Astrocyte (in vitro differentiated cells and primary cell): ENCODE measurements at places on chromosomes 5 and 9.

- DNase-seq: no peak
Observed at GRCh38 chr9:109224751-109225150, 57.7 kb upstream of the FRRS1L start.

DNA sequence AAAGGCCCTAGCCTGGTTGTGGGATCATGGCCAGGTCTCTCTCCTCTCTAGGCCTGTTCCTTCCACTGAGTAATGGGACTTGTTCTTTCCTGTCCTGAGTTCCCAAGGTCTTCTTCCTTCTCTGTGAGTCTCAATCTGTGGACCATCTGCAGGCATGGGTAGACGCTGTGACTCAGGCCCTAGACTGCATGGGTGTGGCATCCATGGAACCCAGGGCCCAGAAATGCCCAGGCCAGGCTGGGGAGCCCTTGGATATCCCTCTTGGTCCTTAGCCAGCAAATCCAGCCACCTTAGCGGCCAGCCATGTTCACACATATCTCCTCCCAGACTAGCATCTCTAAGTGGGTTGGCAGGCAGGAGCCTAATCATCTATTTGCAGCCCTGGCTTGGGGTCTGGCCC is 2.3 kb upstream of the ACSL6 start:
- DNase-seq: no peak

DNA sequence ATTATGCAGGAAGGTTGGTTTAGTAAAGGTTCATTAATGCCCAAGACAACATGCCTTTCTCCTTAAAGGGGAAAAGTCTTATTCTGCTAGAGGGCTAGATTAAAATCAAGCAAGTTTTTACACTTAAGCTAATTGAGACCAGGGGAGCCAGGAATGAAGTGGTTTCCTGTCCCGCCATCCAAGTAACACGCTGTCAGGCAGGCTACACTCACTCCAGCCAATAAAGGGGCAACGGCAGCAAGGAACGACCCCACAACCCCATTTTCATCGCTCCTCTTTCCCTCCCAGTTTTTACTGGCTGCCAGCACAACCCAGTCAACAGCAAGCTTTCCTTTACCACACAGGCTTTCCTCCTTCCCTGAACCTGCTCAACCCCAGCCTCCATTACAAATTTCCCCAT is 225.1 kb downstream of the DCP2 start:
- peak; percentile 14 for DNase-seq

GRCh38 chr5:143314659-143315058 is 88.8 kb downstream of the NR3C1 start:
- peak; percentile 95 for DNase-seq

- DNase-seq: no peak
Observed at GRCh38 chr5:156678484-156678883, 171.6 kb upstream of the PPP1R2B start.

DNA sequence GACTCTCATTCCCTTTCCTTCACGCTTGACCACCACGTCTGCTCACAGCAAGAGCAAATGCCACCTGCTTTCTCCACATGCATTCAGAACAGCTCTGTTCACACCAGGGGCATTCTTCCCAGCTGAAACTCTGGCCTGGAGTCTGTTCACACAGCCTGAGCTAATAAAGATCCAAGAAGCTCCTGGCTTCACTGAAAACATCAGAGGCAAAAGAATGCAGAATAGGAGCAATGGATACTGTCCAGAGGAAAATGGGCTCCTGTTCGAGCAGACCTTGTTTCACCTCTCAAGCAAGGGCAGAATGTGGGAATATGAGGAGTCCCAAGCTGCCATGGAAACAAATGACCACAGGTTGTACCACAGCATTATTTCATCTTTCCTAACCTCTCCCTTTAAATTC is 402.7 kb upstream of the TNC start:
- DNase-seq: peak; percentile 45

DNA sequence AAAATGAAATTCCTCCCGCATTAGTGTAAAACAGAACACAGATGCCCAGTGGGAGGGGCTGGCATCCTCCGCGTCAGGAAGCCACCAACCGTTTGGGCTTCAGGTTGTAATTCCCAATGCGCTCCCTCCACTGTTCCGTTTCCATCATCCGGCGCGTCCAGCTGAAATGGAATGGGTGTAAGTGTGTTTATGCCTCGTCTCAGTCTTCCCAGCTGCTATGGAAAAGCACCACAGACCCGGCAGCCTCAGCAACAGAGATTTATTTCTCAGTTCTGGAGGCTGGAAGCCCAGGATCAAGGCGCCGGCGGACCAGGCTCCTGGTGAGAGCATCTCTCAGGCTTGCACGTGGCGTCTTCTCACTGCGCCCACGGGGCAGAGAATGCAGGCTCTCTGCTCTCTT is 20.4 kb downstream of the KCNT1 start:
- DNase-seq: no peak

DNA sequence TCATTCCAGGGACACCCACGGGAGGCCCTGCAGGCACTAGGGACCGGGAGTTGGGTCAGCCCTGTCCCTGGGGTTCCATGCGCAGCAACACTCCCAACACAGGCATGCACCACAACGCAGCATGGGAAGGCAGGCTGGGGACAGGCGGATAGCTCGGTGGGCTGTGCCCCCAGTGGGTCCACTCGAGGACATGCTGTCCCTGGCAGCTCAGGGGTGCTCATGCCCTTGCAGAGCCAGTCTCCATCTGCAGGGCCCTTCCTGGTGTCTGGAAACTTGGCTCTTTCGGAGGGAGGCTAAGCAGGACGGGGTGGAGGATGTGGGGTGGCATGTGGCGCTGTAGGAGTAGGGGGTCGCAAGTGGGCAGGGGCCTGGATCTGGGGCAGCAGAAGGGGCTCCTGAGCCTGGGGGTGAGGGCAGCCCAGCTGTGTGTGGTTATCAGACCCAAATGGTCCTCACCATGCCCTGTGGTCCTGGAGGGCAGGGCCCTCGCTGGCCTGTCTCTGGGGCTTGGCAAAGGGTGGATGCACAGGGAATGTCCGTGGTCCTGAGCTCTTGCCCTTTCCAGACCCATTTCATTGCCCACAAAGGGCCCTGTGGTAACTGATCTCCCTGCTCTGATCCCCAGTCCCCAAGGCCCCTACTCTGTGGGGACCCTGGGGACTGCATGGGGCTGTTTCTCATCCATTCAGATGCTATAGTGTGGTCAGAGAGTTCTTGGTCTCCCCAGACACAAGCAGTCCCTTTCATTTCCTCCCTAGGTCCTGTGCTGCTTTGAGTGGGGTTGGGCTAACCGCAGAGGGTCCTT is 90.3 kb upstream of the PHYKPL start:
- DNase-seq: no peak

DNA sequence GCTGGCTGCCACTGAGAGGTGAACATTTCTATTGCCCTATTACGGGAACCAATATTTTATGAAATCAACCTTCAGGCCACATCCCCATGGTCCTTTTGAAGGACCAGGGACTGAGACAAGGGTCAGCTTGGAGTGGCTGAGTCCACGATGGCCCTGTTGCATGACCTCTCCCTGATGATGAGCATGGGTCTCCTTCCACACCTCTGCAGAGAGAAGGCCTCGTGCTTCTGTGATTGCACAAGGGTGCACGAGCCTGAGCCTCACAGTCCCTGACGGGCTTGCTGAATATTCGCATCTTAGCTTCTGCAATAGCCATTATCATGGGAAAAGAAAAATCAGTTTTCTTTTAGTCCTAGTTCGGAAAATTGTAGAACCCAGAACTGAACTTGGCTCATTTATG is 255.0 kb upstream of the IRX2 start:
- DNase-seq: no peak

- peak; percentile 81 for DNase-seq
Observed at GRCh38 chr5:42840269-42840668, 28.6 kb upstream of the SELENOP start.

DNA sequence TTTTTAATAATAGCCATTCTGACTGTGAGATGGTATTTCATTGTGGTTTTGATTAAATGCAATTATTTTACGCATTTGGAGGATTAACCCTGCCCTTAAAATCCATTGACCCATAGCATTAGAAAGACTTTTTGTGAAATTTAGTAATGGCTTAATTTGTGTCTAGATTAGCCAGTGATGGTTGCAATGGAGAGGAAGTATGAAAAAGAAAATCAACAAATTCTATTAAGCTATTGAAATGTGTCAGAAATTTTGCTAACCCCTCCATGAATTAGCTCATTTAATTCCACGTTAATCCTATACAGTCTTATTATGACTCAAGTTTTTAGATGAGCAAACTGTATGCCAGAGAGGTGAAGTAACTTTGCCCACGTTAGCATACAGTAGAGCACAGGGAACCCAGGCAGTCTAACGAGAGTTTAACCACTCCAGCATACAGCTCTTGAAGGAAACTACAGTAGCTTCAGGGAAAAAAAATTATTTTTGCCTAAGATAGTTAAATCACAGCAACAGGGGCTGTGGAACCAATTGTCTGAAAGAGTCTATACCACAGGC is 158.2 kb upstream of the PPP2R2B start:
- DNase-seq: peak; percentile 8

DNA sequence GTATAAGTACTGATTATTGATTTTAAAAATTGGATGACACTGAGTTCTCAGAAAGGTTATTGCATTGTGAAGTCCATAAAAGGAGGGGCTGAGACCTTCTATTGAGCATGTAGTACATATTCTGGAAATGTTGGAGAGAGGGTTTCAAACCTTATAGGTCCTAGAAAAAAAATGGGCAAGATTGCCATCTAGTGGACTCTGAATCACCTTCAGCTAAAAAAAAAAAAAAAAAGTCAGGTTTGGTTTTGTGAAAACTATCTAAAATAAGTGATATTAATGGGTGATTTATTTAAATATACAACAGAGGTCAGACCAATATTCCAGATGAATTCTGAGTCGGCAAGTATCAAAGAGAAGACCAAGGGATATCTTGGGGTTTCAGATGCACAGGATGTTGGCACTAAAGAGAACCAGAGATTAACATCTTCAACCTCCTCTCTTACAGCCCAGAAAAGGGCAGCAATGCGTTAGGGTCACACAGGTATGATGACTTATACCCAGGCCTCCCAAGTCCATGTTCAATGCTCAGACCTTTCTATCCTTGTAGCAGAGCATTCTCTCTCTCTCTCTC is 109.8 kb upstream of the NMUR2 start:
- no peak for DNase-seq

DNA sequence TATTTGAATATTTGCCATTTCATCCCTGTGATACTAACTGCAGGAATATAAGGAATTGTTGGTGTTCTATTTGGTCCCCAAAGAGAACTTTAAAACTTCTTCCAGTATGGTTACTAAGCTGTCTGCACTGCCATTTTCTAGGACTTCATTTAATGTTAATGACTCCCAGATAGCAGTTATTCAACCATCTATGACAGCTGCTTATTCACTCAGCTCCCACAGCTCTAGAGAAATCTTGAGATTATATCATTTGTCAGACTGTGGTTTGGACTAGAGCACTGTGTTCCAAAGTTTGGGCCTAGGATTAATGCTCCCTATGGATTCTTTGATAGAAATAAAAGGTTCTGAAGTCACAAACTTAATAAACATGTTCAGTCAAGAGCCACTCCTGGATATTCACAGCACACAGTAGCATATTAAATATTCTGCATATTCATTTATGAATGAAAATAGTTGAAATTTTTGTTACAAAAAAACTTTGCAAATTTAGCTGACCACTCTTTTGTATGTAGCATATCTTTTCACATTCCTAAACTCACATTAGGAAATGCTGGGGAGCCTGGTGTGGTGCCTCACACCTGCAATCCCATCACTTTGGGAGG is 173.7 kb downstream of the NFIB start:
- peak; percentile 54 for DNase-seq

DNA sequence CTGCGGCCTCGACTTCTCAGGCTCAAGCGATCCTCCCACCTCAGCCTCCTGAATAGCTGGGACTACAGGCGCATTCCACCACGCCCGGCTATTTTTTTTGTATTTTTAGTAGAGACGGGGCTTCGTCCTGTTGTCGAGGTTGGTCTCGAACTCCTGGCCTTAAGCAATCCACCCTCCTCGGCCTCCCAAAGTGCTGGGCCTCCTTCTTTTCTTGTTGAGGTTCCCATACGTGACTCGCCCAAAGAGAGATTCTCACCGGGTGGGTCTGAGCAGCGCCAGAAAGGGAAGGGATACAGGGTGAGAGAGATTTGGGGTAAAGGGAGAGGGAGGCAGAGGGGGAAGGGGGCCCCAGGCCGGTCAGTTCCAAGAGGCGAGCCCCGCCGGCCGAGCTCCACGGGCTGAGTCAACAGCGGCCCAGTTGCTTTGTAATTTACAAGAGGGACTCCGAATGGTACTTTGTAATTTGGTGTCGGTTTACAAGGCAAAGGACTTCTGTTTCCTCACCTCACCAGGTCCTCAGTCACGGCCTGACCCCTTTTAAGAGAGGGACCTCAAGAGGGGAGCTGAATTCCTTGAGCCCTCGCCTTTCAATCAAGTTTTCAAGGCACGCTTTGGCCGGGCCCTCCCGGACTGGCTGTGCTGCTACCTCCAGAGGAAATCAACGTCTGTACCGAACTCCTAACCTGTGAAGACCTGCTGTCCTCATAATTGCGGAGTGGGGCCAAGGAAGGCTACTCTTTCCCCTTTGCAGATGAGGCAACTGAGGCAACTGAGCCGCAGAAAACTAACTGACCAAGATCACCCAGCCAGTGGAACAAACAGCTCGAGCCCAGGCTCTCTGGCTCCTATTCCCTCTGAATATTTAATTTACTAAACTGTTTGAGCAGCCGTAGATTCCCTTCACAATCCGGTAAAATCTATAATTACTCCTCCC is 3.3 kb upstream of the DMRT2 start:
- no peak for DNase-seq

DNA sequence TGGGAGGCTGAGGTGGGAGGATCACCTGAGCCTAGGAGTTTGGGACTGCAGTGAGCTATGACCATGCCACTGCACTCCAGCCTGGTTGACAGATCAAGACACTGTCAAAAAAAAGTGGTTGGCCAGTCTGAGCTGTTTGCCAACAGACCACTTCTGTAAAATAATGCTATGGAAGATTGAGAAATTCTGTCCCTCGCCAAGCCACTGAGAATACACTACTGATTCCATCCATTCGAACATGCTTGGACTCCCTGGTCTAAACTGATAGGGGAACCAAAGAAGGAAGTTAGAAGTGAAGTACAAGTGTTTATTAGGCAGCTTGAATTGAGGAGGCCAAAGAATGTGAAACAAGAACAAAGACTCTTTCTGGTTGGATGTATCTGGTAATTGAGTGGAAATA is 27.2 kb downstream of the ENC1 start:
- DNase-seq: no peak

GRCh38 chr5:90170261-90170660 is 239.3 kb downstream of the CETN3 start:
- DNase-seq: no peak

- DNase-seq: peak; percentile 29
Observed at GRCh38 chr5:84259283-84260045, 125.2 kb downstream of the EDIL3 start.

DNA sequence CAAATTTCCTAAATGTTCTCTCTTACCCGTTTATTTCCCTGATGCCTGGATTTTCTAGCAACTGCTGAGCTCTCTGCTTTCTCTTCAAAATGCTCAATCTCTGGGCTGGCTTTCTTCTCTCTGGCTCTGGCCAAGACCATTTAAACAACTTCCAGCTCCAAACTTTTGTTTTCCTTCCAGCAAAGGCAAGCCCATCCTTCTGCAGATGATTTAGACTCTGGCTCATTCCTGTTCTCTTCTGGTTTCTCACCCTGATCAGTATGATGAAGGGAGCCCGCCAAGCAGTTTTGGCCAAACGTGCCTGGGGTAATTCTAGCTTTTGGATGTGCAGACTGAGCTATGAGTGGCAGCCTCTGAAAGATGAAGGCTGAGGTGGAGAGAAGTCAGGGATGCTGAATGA is 78.1 kb downstream of the HSPA4 start:
- DNase-seq: no peak

- DNase-seq: no peak
Observed at GRCh38 chr9:34157898-34158297, 20.9 kb upstream of the UBAP1 start.

- DNase-seq: no peak
Observed at GRCh38 chr9:136670576-136671253, 8.0 kb downstream of the EGFL7 start.

GRCh38 chr5:139649082-139649991 is 1.2 kb downstream of the CXXC5 start:
- no peak for DNase-seq
